ENCODE measurements at places on chromosomes 7 and 10.

GRCh38 chr7:66306243-66306642 lies 101.1 kb downstream of the TPST1 start:
- DNase-seq: no peak

GRCh38 chr7:83306502-83306901 lies 143.8 kb upstream of the PCLO start:
- DNase-seq: no peak

DNA sequence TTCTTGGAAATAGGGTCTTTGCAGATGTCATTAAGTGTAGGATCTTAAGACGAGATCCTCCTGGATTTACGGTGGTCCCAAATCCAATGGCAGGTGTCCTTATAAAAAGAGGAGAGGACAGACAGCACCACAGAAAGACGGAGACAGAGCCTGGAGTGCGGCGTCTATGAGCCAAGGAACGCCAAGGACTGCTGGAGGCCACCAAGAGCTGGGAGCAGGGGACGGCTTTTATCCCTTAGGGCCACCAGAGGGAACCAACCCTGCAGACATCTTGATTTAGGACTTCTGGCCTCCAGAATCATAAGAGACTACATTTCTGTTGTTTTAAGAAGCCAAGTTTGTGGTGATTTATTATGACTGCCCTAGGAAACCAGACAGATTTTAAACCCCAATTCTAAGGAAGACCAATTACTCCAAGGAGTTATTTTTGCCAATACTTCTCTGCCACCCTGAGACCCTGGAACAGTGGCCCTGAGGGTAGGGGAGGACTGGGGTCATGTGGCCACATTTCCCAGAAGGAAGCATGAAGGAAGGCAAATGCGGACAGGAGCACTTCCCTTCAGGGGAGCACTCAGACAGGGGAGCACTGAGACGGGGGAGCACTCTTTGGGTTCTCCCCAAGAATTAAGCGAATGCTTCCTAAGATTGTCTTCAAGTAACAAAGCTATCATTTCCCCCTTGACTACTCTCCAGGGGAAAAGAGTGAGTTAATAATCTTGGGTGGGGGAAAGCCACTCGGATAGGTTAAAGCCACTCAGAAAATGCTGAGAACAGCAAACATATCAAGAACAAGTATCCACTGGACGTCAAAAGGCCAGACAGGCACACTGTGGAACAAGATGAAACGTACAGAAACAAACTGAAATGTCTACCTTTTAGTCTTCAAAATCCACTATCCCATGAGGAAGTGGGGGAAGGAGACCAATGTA lies 67.5 kb downstream of the CHST15 start:
- peak; percentile 62 for DNase-seq

- no peak for DNase-seq
Measured at GRCh38 chr10:111209692-111210091, 132.9 kb downstream of the ADRA2A start.

GRCh38 chr7:28200598-28200997 lies 20.0 kb upstream of the JAZF1 start:
- no peak for DNase-seq

DNA sequence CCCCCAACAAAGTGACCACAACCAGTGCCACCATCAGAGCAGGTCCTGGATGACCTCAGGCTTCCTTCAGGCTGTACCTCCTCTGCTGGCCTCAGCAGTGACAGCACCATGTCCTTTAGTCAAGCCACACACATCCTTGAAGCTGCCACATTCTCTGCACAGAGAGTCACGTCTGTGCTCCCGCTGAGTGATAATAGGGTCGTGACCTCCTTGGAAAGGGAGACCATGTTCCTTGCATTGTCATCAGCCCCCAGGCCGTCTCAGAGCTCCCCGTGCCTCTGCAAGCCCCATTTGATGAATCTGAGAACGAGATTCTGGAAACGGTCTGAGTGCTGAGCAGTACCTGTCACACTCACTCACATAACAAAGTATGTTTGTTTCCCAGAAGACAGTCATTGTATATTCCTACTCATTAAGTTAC lies 106.5 kb upstream of the PRR15 start:
- no peak for DNase-seq

- no peak for DNase-seq
Measured at GRCh38 chr7:114151777-114152176, 233.0 kb upstream of the PPP1R3A start.

DNA sequence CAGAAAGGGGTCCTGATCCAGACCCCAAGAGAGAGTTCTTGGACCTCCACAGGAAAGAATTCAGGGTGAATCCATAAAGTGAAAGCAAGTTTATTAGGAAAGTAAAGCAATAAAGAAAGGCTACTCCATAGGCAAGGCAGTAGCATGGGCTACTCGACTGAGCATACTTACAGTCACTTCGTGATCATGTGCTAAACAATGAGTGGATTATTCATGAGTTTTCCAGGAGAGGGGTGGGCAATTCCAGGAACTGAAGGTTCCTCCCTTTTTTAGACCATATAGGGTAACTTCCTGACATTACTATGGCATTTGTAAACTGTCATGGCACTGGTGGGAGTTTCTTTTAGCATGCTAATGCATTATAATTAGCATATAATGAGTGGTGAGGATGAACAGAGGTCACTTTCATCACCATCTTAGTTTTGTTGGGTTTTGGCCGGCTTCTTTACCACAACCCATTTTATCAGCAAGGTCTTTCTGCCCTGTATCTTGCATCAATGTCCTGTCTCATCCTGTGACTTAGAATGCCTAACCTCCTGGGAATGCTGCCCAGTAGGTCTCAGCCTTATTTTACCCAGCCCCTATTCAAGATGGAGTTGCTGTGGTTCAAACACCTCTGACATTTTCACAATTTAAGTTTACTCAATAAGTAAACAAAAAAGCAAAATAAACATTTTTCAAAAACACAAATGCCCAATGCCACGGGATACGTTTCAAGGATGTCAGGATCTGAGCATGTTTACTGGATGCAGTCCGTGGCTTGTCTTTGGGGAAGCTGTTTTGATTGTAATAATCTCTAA lies 37.0 kb downstream of the ALOX5 start:
- DNase-seq: no peak

DNA sequence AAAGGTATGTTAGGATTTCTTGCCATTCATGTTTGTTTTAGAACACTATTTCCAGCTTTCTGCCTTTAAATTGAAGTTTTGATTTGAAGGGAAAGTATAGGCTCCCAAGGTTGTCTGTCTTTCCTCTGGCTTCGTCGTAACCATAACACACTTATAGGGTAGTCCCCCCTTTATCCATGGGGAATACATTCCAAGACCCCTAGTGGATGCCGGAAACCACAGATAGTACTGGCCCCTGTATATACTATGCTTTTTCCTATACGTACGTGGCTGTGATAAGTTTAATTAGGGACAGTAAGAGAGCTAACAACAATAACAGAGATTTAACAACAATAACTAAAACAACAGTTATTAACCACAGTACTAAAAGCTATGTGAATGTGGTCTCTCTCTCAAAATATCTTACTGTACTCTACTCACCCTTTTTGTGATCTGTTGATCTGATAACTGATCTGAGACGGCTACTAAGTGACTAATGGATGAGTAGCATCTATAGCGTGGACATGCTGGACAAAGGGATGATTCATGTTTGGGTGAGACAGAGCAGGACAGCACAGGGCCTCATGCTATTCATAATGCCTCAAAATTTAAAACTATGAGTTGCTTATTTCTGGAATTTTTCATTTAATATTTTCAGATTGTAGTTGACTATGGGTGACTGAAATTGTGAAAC lies 273.1 kb downstream of the AUTS2 start:
- no peak for DNase-seq

DNA sequence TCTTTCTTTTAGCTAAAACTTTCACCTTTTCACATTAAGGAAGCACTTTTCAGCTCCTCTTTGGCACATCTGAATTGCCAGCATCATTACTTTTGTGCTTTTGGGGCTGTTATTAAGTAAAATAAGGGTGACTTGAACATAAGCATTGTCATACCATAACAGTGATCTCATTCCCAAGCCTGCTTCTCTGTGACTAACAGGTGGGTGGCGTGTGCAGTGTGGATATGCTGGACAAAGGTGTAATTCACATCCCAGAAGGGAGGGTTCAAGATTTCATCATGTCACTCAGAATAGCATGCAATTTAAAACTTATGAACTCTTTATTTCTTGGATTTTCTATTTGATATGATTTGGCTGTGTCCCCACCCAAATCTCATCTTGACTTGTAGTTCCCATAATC lies 517.4 kb upstream of the MKI67 start:
- no peak for DNase-seq

- DNase-seq: no peak
Measured at GRCh38 chr10:18666810-18667209, 7.6 kb downstream of the ARL5B start.

DNA sequence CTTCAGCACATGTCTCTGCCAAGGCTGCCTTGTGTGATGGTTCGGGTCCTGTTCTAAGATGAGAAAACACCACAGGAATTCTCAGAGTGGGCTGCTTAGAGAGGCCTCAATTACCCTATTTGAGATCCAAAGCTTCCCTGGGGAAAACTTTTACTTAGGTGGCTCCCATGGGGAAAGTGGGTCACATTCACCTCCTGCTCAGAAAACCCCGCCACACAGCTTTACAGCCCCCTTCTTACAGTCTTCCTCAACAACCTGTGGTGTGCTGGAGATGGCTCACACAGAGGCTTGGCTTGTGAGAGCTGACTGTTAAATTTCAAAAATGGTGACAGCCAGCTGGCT lies 36.6 kb upstream of the KCNIP2 start:
- DNase-seq: no peak
